IPS DF 6.9 (cell line): ENCODE measurements at places on chromosomes 1 and 21.

- DNase-seq, result no peak
Measured at GRCh38 chr1:199735660-199736059, 291.9 kb upstream of the NR5A2 start.

GRCh38 chr1:14926229-14926628 lies 227.3 kb upstream of the TMEM51 start:
- no peak for DNase-seq

GRCh38 chr1:109610609-109611307 lies 8.7 kb downstream of the GNAT2 start:
- DNase-seq, result no peak

GRCh38 chr1:35773711-35774110 lies 3.9 kb upstream of the CLSPN start:
- DNase-seq, result no peak

- no peak for DNase-seq
Measured at GRCh38 chr21:46100906-46101305, 3.0 kb downstream of the COL6A2 start.

- no peak for DNase-seq
Measured at GRCh38 chr1:229298887-229299503, 28.1 kb downstream of the RAB4A start.

GRCh38 chr1:212600980-212601379 lies 7.6 kb upstream of the ATF3 start:
- no peak for DNase-seq

DNA sequence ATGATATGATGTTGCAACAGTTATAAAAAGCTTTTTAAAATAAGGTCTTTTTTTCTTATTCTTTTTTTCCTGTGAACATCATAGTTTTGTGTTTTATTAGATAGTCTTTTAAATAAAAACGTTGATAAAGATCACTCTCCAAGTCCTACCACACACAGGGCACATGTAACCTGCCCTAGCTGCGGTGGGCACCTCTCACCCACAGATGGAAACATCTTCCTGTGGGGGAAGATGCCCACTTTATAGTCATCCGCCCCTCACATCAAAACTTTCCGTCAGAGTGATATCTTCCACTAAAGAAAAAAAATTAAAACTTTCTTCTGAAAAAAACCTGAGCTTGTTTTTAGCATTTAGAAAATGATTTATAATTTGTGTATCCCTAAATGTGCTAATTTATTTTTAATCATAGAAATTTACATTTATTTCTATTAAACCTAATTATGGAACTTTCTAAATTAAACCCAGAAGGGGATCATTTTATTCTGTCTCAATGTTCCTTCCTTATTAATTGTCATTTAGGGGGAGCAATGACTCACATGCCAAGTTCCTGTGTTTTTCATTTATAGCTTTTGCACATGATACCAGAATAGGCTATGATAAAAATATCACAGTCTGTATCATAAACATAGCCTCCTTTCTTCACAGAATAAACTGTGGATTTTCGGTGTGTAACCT lies 24.7 kb downstream of the TNFRSF9 start:
- DNase-seq, result no peak

DNA sequence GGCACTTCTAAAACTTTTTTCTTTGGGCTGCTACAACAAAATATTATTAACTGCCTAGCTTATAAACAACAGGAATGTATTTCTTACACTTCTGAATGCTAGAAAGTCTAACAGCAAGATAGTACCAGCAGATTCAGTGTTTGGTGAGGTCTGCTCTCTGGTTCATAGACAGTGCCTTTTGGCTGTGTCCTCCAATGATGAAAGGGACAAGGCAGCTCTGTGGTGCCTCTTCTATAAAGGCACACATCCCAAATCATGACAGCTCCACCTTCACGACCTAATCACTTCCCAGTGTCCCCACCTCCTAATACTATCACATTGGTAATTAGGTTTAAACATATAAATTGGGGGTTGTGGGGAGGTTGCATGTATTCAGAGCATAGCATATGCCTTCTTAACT lies 9.5 kb downstream of the CFH start:
- no peak for DNase-seq

- DNase-seq, result no peak
Measured at GRCh38 chr1:108049178-108049819, 84.3 kb upstream of the VAV3 start.

GRCh38 chr21:41251961-41252642 lies 64.5 kb upstream of the FAM3B start:
- no peak for DNase-seq

- DNase-seq, result no peak
Measured at GRCh38 chr1:220342853-220343252, 70.6 kb upstream of the RAB3GAP2 start.
